Right ventricle myocardium superior (tissue), 1 donor: ENCODE measurements at places on chromosomes 1 and 21. TPM values are rescaled to one million over a fixed set of nuclear protein-coding genes. Genes with fewer than 3 reads are reported as not detected.

TGFB2 gene
- 1.5 TPM for total RNA-seq

PRSS38 gene
- not detected for total RNA-seq

ZBED6 gene
- total RNA-seq = 12.3 TPM

CADM3 gene
- total RNA-seq = 5.3 TPM

OR2L8 gene
- not detected for total RNA-seq

KRTAP19-3 gene
- total RNA-seq = not detected

DNA sequence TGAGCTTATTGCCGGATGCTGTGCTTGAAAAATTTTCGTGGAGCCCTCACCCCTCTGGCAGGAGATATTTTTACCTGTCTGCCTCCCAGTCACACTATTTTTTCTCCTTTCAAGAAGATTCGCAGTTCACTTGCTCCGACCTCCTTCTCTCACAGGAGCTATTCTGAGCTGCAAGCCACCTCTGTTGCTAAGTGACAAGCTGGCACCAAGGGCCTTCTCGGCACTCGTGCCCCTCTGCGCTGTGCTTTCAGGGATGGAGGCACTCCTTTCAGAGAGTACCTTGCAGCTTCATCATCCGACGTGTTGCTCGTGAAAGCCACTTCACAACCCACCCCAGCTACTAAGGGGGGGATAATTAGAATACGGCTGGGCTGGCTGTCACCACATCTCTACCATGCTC, 11.6 kb downstream of the SLC6A17 start:
- no peak for DNase-seq

DNA sequence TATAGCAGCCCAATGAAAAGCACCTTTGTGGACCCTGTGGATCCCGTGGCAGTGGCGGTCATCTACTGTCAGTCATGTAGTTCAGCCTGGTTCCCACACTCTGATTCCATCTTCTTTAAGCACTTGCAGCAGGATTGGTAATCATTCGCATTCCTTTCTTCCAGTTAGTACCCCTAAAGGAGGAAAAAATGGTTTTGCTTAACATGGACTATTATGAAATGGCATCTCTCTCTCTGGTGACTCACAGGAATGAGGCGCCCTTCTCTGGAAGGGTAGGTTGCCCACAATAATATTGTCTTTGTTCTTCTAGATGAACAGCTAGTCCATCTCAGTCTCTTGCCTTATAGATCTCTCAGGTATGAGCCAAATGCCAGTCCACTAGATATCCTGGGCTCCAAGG, 127.9 kb upstream of the MROH9 start:
- DNase-seq = no peak

- DNase-seq = no peak
Observed at GRCh38 chr1:229183588-229183987, 87.3 kb upstream of the RAB4A start.

GRCh38 chr1:96944432-96945092, 223.0 kb downstream of the PTBP2 start:
- no peak for DNase-seq

- DNase-seq = no peak
Observed at GRCh38 chr1:148161053-148161901, 9.2 kb upstream of the NBPF11 start.

DNA sequence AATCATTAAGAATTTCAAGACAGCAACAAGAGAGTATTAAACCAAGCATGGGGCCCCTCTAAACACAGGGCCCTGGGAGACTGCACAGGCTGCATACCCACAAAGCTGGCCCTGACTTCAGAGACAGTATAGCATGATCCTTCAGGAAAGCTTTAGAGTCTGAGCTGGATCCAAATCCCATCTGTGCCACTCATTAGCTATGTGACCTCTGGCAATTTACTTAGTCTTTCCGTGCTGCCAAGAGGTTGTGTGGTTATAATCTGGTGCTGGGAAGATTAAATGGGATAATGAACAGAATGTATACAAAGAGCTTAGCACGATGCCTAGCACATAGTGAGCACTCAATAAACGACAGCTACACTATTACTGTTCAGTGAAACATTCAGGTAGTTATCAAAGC, 4.0 kb downstream of the PHC2 start:
- no peak for DNase-seq

DNA sequence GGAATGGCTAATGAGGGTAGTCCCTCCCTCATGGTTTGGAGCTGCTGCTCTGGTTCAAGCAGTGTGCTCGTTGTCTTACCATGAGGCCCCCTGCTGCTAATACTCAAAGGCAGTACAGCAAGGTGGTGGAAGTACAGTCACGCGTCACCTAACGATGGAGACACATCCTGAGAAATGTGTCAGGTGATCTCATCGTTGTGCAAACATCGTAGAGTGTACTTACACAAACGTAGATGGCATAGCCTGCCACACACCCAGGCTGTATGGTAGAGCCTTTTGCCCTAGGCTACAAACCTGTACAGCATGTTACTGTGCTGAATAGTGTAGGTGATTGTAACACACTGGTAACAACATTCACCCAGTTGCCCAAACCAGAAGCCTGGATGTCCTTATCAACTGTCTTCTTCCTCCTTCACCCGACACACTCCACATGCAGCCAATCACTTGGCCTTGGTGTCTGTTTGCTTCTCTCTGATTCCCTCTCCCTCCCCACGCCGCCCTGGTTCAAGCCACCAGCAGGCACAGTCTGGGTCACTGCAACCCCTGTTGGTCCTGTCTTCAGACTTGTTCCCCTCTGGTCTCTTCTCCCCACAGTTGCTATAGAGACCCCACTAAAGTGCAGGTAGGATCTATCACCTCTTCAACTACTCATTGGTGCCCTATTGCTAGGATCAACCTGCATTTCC, 6.0 kb upstream of the KCNA2 start:
- DNase-seq = no peak

DNA sequence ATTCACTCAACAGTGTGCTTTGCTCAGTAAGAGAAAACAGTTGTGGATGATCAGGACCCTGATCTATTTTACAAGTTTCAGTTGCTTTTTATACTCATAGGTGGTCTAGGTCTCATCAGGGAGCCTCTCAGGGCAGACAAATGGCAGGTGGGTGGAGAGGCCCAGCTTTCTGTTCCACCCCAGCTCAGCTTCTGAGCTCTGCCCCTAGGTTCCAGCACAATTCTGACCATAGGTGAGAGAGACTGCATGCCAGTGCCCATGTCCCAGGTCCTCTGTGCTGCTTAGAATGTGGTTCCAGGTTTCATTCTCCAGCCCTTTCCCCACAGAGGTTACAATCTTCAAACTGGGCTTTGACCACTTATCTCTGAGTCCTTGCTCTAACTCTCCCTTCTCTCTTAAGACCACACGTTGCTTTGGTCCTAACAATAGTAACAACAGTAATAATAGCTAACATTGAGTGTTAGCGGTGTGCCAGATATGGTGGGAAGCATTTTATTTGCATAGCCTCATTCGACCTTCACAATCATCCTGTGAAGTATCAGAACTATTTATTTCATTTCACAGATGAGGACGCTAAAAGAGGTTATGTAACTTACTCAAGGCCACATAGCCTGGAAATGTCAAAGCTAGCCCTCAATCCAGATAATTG, 19.6 kb upstream of the DUSP10 start:
- no peak for DNase-seq

DNA sequence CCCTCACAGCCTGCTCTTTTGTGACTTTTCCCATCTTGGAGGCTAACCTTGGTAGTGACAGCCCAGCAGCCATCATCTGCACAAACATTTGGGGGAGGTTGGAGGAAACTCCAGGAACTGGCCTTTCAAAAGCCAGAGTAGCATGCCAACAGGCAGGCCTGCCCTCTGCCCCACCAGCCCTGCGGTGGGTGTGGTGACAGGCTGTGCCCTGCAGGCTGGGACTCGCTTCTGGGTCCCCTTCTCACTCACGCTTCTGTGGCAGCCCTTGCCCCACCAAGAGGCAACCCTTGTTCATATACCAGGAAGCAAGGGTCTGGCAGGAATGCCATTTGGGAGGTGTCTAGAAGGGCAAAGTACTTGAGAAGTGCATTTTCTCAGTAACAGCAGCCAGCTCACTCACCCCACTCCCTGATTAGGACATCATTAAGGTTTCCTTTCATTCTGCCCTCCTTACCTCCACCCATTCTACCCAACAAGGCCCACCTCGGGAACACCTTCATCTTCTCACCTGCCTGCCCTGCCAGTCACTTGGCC, 20.8 kb upstream of the FAM3B start:
- DNase-seq = no peak

DNA sequence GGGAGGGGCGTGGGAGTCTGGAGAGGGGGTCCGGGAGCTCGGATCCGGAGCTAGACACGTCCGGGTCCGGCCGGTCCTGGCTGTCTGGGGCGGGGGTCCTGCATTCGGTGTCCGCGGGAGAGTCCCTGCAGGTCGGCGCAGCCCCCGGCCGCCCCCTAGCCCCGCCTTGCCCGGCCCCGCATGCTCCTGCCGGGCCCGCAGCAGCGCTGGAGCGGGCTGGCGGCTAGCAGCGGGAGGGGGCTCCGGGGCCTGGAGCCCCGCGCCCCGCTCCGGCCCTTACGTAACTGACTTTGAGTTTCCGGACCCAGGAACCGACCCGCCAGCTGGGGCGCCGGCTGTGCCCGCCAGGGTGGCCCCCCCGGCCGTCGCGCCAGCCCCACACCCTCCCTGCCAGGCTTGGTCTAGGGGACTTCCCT, 26.9 kb upstream of the EPB41 start:
- DNase-seq = no peak

GRCh38 chr1:80678438-80678837, 1122.3 kb upstream of the ADGRL2 start:
- DNase-seq = no peak

DNA sequence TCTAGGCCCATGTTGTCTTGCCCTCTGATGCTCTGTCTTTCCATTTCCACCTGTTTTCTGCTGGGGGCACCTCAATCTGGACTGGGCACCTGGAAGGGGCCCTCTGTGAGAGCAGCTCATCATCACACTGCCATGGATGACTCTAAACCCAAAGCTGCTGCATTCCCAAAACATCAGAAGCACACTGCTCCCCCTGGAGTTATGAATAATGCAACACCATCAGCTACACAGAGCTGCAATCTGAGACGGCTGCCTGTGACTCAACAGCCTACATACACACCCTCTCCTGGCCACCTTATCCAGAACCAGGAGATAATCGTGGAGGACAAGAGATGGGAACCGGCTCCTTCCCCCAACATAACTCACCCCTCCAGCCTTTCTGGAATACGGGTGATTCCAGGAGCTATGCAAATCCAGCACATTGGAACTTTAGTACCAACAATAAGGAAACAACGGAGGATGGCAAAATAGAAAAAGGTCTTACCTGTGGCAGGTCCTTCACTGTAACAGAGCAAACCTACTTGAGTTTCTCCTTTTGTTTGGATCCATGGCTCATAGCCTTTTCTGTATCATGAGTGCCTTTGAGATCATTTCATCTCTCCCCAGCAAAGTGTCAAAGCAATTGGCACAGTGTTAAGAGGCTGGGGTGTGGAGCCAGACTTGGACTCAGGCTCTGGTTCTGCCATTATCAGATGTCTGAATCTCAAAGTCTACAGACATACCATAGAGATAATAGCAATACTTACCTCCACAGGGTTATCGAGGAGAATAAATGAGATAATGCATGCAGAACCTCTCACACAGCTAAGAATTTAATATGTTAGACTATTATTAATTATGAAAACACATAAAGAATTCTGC, 29.3 kb downstream of the AK2 start:
- DNase-seq = no peak

DNA sequence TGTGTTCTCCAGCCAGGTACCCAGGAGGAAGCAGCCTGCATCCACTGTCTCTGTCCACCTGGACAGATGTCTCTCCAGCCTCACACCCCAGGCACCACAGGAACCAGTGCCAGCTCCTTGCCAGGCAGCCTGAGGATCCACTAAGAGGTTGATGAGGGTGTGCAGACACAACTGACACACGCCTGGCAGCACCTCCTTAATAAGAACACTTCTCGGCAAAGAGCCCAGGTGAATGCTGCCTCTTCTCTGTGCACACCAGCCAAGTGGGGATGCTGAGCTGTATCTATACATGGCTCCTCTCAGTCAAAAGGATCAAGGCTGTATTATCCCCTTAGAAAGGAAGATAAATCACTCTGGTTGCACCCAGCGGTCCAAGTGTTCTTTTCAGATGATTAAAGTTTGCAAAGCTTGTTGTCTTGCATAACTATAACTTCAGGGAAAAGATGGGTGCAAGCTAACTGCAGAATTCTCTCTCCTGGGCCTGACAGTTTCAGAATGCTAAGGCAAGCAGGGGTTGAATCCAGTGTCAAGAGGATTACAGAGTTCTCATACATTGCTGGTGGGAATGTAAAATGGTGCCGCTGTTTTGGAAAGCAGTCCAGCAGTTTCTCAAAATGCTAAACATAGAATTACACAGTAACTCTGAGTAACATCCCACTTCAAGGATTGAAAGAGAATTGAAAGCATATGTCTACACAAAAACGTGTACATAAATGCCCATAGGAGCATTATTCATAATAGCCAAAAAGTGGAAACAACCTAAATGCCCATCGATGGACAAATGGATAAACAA, 3.7 kb upstream of the CAPN8 start:
- DNase-seq = no peak

DNA sequence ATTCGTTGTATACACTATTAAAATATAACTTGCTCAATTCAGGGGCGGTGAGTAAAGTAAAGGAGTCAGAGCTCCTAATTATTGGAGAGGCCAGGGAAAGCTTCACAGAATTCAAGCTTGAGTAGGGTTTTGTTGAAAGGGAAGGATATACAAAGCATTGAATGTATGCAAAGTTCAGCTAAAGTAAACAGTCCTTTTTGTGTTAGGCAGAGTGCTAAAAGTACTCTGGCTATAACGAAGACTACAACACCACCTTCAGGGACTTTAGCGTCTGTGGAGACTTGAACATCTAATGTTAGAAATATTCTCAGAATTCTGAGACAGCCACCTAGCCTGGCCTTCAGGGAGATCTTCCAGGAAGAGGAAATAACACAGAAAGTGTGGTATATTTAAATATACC, 1.1 kb downstream of the FALEC start:
- no peak for DNase-seq
